Psoas muscle (tissue), 8 donors: ENCODE measurements at places on chromosomes 6 and 20. TPM values are rescaled to one million over a fixed set of nuclear protein-coding genes. Genes with fewer than 3 reads are reported as not detected.

Gene HCK
- 1.2 TPM for polyA plus RNA-seq

Gene NKX2-2
- not detected for polyA plus RNA-seq

Gene CLDN20
- polyA plus RNA-seq = not detected

DNA sequence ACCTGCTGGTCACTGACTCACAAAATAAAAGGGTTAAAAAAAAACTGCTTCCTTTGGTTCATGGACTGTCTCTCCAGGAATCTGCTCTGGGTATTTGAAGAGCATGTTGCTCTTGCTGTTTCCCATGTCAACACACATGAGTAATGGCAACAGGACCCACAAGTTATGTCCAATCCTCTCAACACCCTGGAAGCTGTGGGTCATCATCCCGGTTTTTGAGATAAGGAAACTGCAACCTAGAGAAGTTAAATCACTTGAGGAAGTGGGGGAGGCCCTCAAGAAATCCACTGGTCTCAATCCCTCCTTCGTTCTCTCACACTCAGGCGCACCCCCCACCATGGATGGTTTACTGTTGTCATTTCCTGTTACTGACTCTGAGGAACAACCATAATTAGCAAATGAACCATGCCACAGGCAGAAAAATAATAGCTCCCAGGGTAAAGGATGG, 12.4 kb downstream of the MAP1LC3A start:
- no peak for DNase-seq

DNA sequence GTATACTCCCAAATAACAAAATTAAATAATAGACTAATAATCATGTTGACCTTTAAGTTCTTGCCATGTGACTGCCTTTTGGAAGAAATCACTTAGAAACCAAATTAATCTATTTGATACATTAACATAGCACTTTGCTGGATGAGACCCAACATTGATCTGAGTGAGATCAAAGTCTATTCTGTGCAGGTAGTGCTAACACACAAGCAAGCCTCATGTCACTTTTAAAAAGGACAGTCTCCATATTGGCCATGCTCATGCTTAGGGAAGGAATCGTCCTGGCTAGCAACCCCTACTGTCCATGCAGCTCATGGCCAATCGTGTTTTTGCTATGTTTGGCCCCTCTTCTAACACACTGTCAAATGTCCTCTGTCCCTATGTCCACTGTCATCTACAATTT, 35.8 kb upstream of the RNF217 start:
- no peak for DNase-seq

- no peak for DNase-seq
These were observed 31.9 kb downstream of the INSM1 start for GRCh38 chr20:20399531-20400500.
